ENCODE measurements at places on chromosomes 4 and X.

DNA sequence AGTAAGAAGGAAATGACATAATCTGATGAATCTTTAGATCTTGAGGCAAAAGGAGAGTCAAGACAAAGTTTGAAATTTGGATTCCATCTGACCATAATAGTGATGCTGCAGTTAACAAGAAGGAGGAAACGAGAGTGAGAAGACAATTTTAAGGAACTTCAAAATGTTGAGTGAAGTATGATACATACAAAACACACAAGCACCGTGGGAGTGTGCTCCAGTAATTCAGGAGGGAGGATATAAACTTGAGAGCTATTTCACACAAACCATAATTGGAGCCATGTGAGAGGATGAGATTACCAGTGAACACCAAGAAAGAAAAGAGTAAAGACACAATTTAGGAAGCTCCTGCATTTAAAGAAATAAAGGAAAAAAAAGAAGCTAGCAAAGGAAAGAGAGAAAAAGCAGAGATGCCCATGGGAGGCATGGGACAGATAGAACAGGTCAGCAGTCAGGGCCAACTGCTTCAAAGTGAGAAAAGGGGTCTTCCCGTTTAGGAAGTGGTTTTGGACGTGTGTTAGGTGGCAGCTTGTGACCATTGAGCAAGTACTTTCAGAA, 150.7 kb upstream of the SLC7A11 start:
- no peak for DNase-seq

GRCh38 chr4:45539142-45539814, 584.6 kb downstream of the GABRG1 start:
- DNase-seq: no peak

DNA sequence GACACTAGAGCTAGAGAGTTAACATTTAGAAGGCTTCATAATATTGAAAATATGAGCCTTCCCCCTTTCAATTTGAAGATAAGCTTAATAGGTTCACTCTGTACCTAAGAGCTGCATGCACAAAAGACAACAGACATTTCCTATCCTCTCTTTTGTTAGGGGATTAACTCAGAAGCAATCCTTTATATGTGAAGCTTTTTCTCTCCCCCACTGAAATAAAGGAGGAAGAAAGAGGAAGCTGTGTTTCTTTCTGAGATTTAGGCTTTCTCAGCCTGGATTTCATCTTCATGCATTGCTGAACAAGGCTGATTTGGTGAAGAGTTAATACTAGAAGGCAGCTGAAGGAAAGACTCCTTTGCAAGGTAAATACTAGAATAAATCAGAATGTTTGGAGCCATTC, 21.0 kb upstream of the CABS1 start:
- no peak for DNase-seq

- no peak for DNase-seq
Observed at GRCh38 chr4:74692972-74693371, 101.4 kb downstream of the BTC start.
